ENCODE measurements at places on chromosomes 6 and 20. TPM values are rescaled to one million over a fixed set of nuclear protein-coding genes. Genes with fewer than 3 reads are reported as not detected.

- H3K27me3 ChIP-seq, result no peaks in the 10 kb centered on the region
- H3K27ac ChIP-seq, result no peak overlapping the region
- no peak overlapping the region for H3K4me3 ChIP-seq
Observed at GRCh38 chr6:8481727-8482126, 46.4 kb upstream of the SLC35B3 start.

SMIM26 gene
- total RNA-seq, result 61.6 TPM

TGM2 gene
- 28.6 TPM for total RNA-seq

DNA sequence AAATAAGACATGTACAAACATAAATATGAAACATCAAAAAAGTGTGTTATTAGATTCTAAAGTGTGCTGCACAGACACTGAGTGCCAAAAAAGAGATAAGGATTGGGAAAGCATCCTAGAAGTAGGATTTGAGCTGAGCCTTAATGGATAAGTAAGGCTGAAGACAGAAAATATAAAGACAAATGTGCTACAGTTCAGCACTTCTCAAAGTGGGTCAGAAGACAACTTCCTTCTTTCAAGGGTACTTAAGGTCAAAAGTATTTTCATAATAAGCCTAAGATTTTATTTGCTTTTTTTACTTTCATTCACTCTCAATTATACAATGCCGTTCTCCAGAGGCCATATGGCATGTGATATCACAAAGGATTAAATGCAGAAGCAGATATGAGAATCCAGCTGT, 16.8 kb downstream of the USP45 start:
- no peak overlapping the region for H3K27ac ChIP-seq
- no peak overlapping the region for H3K4me3 ChIP-seq
- DNase-seq, result no peak
- no peaks in the 10 kb centered on the region for H3K4me1 ChIP-seq

DNA sequence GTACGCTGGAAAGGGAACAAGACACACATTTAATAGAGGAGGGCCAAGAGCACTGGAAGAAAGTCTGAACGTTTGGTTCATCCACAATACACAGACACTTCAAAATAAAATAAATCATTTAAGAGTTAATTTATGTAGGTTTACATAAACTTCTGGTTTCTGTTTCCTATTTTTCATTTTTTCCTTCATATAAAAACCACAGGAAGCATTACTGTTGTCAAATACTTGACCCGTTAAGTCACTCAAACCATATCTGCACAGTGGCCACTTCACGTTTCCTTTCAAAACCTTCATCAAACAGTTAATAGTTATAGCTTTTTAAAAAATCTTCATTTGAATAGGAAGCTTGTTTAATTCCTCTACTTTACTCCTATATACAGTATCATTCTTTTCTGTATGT, 257.6 kb upstream of the THEMIS start:
- no peaks in the 10 kb centered on the region for H3K4me1 ChIP-seq
- no peak for DNase-seq
- no peak overlapping the region for H3K27ac ChIP-seq
- H3K36me3 ChIP-seq, result no peaks in the 10 kb centered on the region
- H3K4me3 ChIP-seq, result no peak overlapping the region

DNA sequence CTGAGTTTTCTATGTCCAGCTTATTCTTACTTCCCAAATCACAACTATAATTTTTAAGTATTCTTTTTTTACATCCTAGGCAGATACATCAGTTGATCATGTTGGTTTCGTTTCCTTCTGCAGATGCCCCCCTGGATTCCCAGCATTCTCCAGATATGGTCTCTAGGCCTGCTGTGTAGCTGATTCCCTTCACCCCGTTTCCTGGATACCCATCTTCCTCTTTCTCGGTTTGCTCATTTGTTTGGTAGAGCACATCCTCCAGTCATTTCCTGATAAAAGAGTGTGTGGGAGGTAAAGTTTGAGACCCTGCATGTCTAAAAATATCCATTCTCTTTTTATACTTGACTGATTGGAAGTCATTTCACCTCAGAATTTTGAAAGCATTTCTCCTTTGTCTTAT, 66.4 kb downstream of the ANKS1A start:
- no peaks in the 10 kb centered on the region for H3K27me3 ChIP-seq
- no peak overlapping the region for H3K27ac ChIP-seq
- no peak overlapping the region for H3K4me3 ChIP-seq
- H3K36me3 ChIP-seq, result peaks cover 3% of the 10 kb centered on the region
- H3K4me1 ChIP-seq, result peaks cover 23% of the 10 kb centered on the region
- no peak for DNase-seq

GRCh38 chr6:133698272-133698671, 190.6 kb upstream of the TCF21 start:
- DNase-seq, result no peak
- no peak overlapping the region for H3K27ac ChIP-seq
- no peak overlapping the region for H3K4me3 ChIP-seq
- H3K36me3 ChIP-seq, result no peaks in the 10 kb centered on the region
- H3K4me1 ChIP-seq, result no peaks in the 10 kb centered on the region
- no peaks in the 10 kb centered on the region for H3K27me3 ChIP-seq

NFATC2 gene
- 9.5 TPM for total RNA-seq

RUNX2 gene
- 6.0 TPM for total RNA-seq

- DNase-seq, result no peak
- peaks cover 16% of the 10 kb centered on the region for H3K4me1 ChIP-seq
- no peaks in the 10 kb centered on the region for H3K36me3 ChIP-seq
Observed at GRCh38 chr6:157822245-157823000, 623 bp upstream of the SNX9 start.

DNA sequence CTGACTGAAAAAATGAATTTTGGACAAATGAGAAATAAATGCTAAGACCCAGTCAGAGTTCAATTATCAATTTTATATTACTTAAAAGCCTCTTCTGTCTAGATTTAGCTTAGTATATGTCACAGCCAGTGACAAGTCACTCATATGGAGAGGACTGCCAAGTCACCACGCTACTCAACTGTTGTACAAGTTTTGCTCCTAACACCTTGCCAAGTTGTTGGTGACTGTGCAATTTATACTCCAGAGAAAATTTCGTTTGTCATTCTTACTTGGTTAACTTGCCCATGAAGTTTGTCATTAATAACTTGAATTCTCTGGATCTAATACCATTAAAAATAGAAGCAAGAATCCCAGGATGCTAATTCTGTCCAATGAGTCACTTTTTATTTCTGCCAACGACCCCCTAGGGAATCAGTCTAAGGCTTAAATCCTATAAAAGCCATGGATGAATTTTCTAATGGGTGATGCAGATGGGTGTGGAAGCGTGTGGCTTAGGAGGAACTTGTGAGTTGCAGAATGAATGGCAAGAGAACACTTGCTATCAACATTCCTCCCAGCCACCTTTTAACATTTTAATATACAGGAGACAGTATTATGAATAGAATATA, 30.4 kb upstream of the FBXO30 start:
- no peaks in the 10 kb centered on the region for H3K27me3 ChIP-seq
- H3K4me3 ChIP-seq, result no peak overlapping the region
- H3K27ac ChIP-seq, result no peak overlapping the region
- no peak for DNase-seq
- no peaks in the 10 kb centered on the region for H3K36me3 ChIP-seq

SSTR4 gene
- not detected for total RNA-seq

DCDC2 gene
- 5.5 TPM for total RNA-seq

CPXM1 gene
- 106 TPM for total RNA-seq

TAP2 gene
- total RNA-seq, result 49.7 TPM

DNA sequence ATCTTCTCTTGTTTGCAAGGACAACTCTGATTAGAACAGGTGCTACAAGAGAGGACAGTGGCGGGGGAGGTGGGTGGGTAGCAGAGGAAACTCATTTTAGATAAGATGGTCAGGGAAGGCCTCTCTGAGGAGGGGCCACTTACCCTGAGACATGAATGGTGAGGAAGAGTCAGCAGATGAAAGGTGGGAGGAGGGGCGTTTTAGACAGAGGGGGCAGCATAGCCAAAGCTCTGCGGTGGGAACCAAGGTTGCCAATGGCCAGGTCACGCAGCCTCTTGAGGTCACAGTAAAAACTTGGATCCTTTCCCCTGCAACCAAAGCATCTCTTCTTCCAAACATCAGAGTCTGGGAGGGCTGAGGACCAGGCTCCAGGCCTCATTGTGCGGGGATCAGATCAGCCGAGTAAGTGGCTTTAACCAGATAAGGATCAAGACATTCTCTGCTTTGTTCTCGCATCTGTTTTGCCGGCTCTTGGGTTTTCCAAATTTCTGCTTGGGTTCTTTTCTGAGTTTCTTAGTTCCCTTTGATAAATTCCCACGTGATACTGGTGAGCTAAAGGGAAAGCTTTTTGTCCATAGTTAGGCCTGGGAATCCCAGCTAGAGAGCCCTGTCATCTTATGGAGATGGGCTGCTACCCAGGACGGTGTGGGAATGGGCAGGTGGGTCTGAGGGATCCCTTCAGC, 5.5 kb upstream of the CD40 start:
- H3K27me3 ChIP-seq, result peaks cover 84% of the 10 kb centered on the region
- no peak for DNase-seq
- H3K36me3 ChIP-seq, result no peaks in the 10 kb centered on the region

SYCP2 gene
- total RNA-seq, result 0.88 TPM

- H3K36me3 ChIP-seq, result no peaks in the 10 kb centered on the region
- DNase-seq, result no peak
- no peak overlapping the region for H3K4me3 ChIP-seq
- peaks cover 9% of the 10 kb centered on the region for H3K4me1 ChIP-seq
- no peak overlapping the region for H3K27ac ChIP-seq
- peaks cover 12% of the 10 kb centered on the region for H3K27me3 ChIP-seq
Observed at GRCh38 chr6:37731371-37731770, 33.7 kb upstream of the MDGA1 start.

- no peaks in the 10 kb centered on the region for H3K27me3 ChIP-seq
- no peaks in the 10 kb centered on the region for H3K36me3 ChIP-seq
- peak overlapping the region; percentile 98 for H3K27ac ChIP-seq
- peak overlapping the region; percentile 76 for H3K4me3 ChIP-seq
Observed at GRCh38 chr6:81939766-81940165, 187.3 kb upstream of the TENT5A start.

DNA sequence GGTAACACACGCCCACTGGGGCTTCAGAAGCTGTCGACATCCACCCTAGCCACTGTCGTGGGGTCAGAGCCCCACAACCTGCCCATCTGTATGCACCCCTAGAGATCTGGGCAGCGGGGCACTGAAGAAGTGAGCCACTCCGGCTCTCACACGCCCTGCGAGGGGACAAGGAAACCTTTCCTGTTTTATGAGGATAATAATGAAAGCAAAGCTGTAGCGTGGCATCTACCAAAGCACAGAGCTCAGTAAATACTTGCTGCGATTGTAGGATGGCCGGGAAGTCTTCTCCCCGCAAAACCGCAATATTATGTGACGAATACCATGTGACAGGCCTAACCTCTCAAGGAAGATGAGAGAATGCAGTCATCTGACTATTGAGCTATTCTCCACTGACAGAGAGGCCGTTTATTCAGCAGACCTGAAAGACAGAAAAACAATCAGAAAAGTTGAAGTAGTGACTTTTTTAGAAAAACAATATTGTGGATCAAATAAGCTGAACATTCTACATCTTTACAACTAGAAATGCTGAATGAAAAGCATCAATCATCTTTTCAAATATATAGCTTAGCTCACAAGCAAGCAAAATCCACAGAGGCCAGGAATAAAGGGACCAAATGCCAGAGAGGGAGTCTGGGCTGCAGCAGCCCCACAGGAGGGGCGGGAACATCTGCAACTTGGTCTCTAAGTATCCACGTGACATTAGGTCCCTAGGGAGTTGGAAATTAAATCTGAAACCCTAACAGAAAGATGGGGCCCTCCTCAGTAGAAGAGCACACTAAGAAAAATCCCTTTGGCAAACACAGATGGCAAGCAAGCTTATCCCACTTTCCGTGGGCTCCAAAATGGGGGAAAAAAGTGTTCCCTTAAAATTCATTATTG, 207.8 kb downstream of the TTLL2 start:
- no peaks in the 10 kb centered on the region for H3K27me3 ChIP-seq
- H3K4me1 ChIP-seq, result peaks cover 12% of the 10 kb centered on the region
- H3K4me3 ChIP-seq, result no peak overlapping the region
- H3K27ac ChIP-seq, result peak overlapping the region; percentile 35
- no peaks in the 10 kb centered on the region for H3K36me3 ChIP-seq
- DNase-seq, result no peak
